Hepatocyte (in vitro differentiated cells): ENCODE measurements at places on chromosomes 1 and 21.

DNA sequence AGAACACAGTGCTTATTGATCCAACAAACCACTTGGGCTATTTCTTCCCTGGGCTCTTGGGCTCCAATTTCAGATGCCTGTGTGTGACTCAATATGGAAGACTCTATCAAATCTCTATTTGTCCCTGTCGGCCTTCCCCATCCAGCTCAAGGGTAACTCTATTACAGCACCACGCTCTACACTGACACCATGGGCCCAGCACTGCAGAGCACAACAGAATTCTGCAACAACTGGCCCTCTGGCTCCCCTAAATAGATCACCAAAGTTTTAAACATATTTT is 51.7 kb downstream of the CAPZB start:
- DNase-seq: no peak

- no peak for DNase-seq
Measured at GRCh38 chr1:44513111-44513510, 108.1 kb downstream of the RNF220 start.

DNA sequence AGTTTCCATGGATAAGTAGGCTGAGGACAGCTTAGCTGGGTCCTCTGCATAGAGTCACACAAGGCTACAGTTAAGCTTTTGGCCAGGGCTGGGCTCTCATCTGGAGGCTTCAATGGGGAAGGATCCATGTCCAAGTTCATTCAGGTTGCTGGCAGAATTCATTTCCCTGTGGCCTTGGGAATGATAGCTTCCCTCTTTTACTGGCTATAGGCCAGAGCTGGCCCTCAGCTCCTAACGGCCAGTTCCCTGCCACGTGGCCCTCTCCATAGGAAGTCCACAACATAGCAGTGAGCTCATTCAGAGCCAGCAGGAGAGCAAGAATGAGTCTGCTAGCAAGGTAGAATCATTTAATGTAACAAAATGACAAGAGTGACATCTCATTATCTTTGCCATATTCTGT is 15.1 kb upstream of the PODN start:
- DNase-seq: no peak

- no peak for DNase-seq
Measured at GRCh38 chr1:65512383-65512782, 91.9 kb downstream of the LEPR start.

GRCh38 chr1:164718821-164719220 is 159.8 kb downstream of the PBX1 start:
- DNase-seq: no peak

DNA sequence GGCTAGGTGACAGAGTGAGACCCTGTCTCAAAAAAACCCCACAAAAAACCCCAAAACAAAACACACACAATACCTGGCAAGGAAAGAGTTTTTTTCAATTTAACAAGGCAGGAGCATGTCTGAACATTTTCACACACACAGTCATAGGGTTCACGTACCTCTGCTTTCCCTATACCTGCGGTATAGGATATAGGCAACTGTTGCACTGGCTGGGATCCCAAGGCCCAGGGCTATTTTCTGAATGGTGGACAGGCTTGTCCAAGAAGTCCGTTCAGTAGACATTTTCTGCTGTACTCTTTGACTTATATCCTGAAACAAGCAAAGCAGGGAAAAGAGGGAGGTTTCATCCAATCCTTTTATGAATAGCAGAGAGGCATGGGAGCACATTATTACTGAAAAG is 7.6 kb downstream of the TDRKH start:
- DNase-seq: no peak

GRCh38 chr1:222048094-222048595 is 306.3 kb upstream of the DUSP10 start:
- DNase-seq: no peak

DNA sequence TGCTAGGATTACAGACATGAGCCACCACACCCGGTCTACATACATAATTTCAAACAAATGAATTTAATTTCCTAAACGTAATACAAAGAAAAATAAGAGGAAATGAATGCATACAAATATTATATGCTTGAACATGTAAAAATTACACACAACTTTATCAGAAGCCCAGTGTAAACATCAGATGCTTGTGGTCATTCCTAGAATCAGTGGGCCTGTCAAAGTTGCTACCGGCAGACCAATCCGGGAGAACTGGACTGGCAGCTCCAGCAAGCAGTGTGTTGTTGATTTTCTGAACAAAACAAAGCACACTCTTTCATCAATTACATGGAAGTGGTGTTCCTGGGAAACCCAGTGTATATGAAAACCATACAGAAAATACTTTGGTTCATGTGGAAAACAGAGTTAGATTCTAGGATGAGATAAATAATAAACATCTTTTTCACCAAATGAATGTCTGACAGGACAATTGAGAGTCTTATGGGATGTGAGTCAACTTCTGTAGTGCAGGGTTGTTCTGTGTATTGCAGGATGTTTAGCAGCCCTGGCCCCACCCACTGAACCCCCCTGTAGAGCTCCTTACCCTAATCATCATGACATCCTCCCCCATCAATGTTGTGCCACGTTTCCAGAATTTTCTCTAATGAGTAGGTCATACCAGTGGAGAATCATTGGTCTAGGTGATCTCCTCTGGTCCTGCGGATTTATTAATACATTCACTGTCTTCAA is 33.8 kb downstream of the MFSD2A start:
- DNase-seq: no peak

DNA sequence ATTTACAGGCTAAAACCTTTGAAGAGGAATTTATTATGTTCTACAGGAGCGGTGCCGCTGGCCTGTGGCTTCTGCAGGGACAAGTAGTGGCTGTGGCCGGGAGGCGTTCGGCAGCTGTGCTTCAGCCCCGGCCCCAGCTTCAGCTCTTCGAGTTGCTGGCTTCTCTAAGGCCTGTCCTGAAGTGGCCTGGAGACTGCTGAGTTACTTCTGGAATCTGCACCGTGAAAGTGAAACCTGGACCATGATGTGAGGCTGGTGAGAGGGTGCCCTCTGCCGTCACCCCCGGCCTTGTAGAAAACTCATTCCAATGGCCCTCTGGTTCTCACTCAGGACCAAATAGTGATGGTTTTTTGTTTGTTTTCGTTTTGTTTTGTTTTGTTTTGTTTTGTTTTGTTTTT is 48.1 kb downstream of the PRKCZ start:
- peak; percentile 42 for DNase-seq

GRCh38 chr1:219542828-219543518 is 69.9 kb downstream of the ZC3H11B start:
- DNase-seq: no peak

DNA sequence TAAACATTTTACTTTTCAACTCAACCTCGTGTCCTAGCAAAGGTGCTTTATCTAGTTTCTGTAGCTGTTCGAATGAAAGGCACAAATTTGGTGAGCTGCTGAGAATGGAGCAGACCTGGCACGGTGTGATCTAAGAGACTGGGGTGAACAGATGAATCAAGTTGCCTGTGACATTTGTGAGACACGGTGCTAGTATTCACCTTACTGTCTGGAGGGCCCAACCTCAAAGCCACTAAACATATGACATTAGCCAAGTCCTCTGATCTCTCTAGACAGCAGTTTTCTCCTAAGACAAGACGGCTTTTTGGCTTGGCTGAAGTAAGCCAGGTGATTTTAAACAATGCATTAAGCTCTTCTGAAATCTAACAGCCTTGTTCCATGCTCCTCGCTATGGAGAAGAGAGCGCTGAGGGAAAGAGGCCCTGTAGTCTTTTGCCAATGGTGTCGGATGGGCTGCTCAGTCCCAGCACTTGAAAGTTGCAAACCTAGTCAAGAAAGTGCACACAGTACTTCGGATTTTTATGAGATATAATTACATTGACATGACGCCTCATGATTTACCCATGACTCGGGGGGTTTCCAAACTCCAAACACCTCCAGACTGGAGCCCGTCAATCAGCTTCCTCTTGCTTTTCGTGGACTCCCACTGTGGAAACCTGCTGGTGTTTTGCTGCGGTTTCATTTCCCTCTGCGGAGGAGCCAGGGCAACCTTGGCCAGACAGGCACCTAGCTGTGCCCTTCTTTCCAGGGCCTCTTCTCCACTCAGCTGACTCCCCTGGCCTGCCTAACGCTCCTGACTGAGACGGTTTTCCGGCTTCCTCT is 794 bp upstream of the TOR3A start:
- no peak for DNase-seq

- no peak for DNase-seq
Measured at GRCh38 chr1:154925335-154926170, 11.0 kb downstream of the PMVK start.

- DNase-seq: peak; percentile 49
Measured at GRCh38 chr1:230758709-230759368, 11.7 kb downstream of the CAPN9 start.

DNA sequence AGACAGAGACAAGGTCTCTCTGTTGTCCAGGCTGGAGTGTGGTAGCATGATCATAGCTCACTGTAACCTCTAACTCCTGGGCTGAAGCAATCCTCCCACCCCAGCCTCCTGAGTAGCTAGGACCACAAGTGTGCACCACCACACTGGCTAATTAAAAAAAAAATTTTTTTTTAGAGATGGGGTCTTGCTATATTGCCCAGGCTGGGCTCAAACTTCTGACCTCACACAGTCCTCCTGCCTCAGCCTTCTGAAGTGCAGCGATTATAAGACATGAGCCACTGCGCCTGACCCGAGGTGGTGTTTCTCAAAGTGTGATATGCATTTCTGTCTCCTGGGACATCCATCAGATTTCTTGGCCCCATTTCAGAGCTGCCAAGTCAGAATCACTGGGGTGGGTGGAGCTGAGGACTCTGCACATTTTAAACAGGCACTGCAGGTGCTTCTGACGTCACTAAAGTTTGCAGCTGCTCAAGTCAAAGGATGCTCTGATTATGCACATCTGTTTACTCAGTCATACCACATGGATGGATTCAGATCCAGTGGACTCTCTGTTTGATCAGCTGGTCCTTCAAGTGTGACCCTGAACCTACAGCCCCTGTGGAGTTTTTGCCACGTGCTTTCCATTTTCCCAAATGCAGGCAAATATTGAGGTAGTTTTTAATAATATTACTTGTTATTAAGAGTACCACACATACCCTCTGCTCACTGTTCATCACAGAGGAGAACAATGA is 21.4 kb downstream of the TGFB2 start:
- no peak for DNase-seq

- no peak for DNase-seq
Measured at GRCh38 chr1:185767508-185768120, 33.4 kb downstream of the HMCN1 start.

DNA sequence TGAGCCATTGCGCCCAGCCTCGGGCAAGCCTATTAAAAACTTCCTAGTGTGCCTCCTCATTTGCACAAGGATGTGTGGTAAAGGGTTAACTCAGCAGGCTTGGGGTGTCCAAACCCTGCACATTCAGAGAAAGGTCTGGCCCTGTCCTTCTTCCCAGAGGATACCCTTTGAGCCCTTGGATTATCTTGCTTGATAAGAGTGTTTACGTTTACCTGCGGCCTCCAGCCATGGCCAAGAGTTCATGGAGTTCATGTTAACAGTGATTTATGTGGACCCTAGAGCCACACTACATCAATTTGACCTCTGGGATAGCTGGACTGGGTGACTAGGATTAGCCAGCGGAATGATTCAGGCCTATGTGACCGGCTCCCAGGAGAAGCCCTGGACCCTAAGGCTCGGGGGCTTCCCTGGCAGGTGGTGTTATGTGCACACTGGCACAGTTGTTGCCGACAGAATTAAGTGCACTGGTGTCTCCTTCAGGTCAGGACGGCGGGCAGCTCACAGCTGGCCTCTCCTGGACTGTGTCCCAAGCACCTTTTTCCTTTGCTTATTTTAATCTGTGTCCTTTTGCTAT is 7.7 kb upstream of the TCP10L start:
- peak; percentile 33 for DNase-seq

DNA sequence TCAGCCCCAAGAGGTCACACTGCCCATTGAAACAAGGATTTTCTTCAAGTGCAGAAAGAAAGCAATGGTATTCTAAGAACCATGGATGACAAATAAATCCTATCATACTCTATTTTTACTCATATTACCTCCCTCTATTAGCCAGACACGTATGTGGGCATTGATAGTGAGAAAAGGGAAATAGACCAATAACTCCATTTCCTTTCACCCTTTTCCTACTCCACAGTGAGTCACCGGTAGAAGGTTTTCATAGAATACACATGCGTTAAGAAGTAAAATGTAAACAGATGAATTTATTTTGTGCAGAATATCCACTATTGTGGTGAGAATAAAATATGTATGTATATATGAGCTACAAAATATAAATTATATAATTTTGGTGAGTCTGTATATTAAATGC is 568.9 kb upstream of the ADGRL4 start:
- no peak for DNase-seq

DNA sequence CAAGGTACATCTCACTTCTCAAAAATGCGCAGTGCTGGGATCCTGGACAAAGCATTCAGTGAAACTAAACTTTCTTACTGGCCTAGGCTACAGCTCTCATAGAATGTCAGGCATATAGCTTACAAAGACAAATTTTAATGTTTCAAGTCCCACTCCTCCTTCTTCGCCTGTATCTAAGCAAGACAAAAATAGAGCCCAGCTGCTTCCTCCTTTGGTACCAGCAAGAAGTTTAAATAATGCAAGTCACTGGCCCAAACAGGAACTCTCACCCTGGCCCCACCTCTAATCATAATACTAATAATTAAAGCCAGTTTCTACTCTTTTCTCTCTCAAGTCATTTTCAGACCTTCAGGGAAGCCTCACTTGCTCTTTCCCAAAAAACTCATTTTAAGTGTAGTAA is 1267.9 kb downstream of the MRPL39 start:
- no peak for DNase-seq

GRCh38 chr21:43467785-43468184 is 40.9 kb upstream of the SIK1 start:
- DNase-seq: no peak

DNA sequence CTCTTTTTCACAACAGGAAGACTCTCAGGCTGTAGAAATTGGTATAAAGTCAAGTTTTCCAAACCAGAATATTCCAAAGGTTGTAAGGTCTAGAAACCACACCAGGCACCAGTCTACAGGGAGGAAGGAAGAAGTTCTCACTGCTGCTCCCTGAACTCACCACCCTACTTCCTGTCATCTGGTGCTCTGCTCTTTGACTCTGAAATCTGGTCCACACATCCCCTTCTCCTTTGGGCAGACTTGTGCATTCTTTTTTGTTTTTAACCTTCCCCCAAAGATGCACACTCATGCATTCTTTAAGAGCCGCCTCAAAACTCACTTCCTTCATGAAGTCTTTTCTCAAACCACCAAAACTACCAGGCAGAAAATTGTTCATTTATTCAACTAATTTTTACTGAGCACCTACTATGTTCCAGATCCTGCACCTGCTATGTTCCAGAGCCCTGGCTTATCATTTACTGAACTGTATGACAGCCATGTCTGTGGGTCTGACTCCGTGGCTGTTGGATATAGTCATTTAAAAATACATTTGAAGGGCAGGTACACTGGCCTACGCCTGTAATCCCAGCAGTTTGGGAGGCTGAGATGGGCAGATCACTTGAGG is 30.1 kb upstream of the EPS15 start:
- no peak for DNase-seq

- DNase-seq: no peak
Measured at GRCh38 chr1:100924212-100924611, 28.3 kb downstream of the SLC30A7 start.

GRCh38 chr1:212162635-212163034 is 122.6 kb upstream of the PPP2R5A start:
- no peak for DNase-seq
